Type B pancreatic cell (in vitro differentiated cells): ENCODE measurements at places on chromosomes 3 and 15. TPM values are rescaled to one million over a fixed set of nuclear protein-coding genes. Genes with fewer than 3 reads are reported as not detected.
A peak's percentile ranks its signal among the peaks of the same experiment; 100 is the strongest.

DNA sequence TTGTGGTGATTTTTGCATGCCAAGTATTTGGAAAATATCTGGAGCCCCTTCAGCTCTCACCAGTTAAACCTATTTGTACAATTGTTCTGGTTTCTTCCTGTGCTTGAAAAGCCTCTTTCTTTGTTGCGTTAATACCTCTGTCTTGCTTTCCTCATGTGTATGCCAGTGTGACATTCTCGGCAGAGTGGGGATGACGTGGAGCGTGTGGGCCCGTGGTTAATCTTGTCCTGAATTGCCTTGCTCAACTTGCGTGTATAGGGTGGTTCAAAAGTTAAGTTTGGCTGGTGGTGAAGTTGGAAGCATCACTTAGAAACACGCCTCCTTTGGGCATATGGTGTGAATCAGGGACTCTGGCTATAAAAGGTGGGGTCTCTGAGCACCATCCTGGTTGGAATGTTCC is 67.1 kb downstream of the IGF1R start:
- H3K4me3 ChIP-seq, result no peak overlapping the region
- no peaks in the 10 kb centered on the region for H3K27me3 ChIP-seq
- DNase-seq, result no peak
- H3K27ac ChIP-seq, result peak overlapping the region; percentile 8

Gene IL17RB
- total RNA-seq, result 10.5 and 10.8 TPM in 2 replicates

- no peaks in the 10 kb centered on the region for H3K36me3 ChIP-seq
- no peaks in the 10 kb centered on the region for H3K27me3 ChIP-seq
These were observed 448.2 kb downstream of the EDEM1 start for GRCh38 chr3:5635746-5636145.

Gene HES1
- total RNA-seq, result 100 and 180 TPM in 2 replicates

GRCh38 chr3:119508172-119508845 is 10.0 kb downstream of the TIMMDC1 start:
- H3K4me3 ChIP-seq, result no peak overlapping the region
- H3K27ac ChIP-seq, result no peak overlapping the region
- no peaks in the 10 kb centered on the region for H3K27me3 ChIP-seq
- no peaks in the 10 kb centered on the region for H3K4me1 ChIP-seq

Gene CYP8B1
- not detected in 2 replicates for total RNA-seq

Gene NTRK3
- 2.9 and 16.9 TPM in 2 replicates for total RNA-seq

DNA sequence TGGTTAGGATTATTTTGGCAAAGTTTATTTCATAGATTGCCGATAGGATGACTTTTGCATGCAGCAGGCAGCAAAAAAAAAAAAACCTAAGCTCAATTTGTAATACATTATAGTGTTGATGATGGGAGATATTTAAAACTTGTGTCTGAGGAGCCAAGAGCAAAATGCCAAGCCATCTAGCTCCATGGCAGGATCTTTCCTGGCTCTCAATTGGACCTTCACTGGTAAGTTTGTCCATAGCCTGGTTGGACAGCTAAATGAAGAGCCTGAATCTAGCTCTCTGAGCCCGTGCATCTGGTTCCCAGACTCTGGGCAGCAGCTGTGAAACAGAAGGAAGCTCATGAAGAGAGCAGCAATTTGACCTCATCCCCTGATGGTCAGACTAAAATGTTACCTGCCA is 17.5 kb downstream of the STAC start:
- H3K4me1 ChIP-seq, result no peaks in the 10 kb centered on the region
- H3K36me3 ChIP-seq, result no peaks in the 10 kb centered on the region
- H3K4me3 ChIP-seq, result no peak overlapping the region
- no peak overlapping the region for H3K27ac ChIP-seq
- H3K27me3 ChIP-seq, result peaks cover 2% of the 10 kb centered on the region

- H3K4me1 ChIP-seq, result no peaks in the 10 kb centered on the region
- no peak for DNase-seq
- peaks cover 4% of the 10 kb centered on the region for H3K27me3 ChIP-seq
- no peak overlapping the region for H3K27ac ChIP-seq
- H3K36me3 ChIP-seq, result no peaks in the 10 kb centered on the region
These were observed 1300.1 kb upstream of the ALCAM start for GRCh38 chr3:104066658-104067057.

DNA sequence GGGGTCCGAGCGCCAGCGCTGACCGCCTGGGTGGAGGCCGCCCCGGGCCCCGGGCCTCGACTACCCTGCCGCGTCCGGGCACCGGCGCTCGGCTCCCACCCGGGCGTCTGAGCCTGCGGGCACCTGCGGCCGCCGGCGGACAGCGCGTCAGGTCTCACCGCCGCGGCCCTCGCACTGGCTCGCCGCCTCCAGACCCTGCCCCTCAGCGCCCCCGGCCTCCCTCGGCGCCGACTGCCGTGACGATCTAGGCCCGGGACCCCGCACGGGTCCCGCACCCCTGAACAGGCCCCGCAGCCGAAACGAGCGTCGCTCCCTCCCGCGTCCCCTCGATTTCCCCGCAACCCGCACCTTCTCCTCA is 297 bp downstream of the PRC1 start:
- H3K4me1 ChIP-seq, result peaks cover 22% of the 10 kb centered on the region
- peaks cover 2% of the 10 kb centered on the region for H3K27me3 ChIP-seq
- no peak for DNase-seq
- peaks cover 14% of the 10 kb centered on the region for H3K36me3 ChIP-seq
- H3K4me3 ChIP-seq, result peak overlapping the region; percentile 100

GRCh38 chr15:35690698-35691116 is 144.7 kb upstream of the DPH6 start:
- no peak for DNase-seq
- peak overlapping the region; percentile 3 for H3K27ac ChIP-seq
- H3K4me1 ChIP-seq, result peaks cover 35% of the 10 kb centered on the region

Gene ZBTB20
- 7.6 and 14.4 TPM in 2 replicates for total RNA-seq

- H3K4me1 ChIP-seq, result peaks cover 50% of the 10 kb centered on the region
- H3K36me3 ChIP-seq, result no peaks in the 10 kb centered on the region
- no peaks in the 10 kb centered on the region for H3K27me3 ChIP-seq
- peak overlapping the region; percentile 78 for H3K27ac ChIP-seq
These were observed 3.9 kb upstream of the CSK start for GRCh38 chr15:74777769-74778598.

Gene GOLGA8G
- not detected in 2 replicates for total RNA-seq

Gene REC114
- not detected in 2 replicates for total RNA-seq

DNA sequence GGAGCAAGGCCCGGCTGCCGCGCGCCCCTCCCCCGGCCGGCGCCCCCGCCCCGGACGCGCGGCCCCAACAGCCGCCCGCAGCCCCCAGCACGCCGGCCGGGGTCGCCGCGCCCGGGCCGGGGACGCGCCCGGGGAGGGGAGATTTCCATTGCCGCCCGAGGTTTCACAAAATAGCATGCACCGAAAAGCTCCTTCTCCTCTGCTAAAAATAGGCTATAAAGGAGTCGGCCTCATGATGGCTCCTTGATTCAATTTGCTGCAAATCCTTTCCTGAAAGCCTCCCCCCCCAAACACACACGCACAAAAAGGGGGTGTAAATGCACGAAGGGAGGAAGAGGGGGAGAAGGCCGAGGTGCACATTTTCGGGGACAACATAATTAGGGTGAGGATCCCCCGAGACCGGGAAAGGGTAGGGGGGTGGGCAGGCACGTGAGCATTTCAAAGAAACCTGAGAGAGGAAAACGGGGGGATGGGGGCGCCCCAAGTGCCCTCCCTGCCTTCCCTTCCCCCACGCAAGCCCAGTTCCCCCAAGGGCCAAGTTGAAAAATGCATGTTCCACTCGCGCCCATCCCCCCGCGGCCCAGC is 734 bp downstream of the TBL1XR1 start:
- peaks cover 17% of the 10 kb centered on the region for H3K36me3 ChIP-seq
- H3K4me1 ChIP-seq, result peaks cover 28% of the 10 kb centered on the region
- H3K27ac ChIP-seq, result peak overlapping the region; percentile 94
- H3K27me3 ChIP-seq, result no peaks in the 10 kb centered on the region
- peak; percentile 70 for DNase-seq
- H3K4me3 ChIP-seq, result peak overlapping the region; percentile 99

DNA sequence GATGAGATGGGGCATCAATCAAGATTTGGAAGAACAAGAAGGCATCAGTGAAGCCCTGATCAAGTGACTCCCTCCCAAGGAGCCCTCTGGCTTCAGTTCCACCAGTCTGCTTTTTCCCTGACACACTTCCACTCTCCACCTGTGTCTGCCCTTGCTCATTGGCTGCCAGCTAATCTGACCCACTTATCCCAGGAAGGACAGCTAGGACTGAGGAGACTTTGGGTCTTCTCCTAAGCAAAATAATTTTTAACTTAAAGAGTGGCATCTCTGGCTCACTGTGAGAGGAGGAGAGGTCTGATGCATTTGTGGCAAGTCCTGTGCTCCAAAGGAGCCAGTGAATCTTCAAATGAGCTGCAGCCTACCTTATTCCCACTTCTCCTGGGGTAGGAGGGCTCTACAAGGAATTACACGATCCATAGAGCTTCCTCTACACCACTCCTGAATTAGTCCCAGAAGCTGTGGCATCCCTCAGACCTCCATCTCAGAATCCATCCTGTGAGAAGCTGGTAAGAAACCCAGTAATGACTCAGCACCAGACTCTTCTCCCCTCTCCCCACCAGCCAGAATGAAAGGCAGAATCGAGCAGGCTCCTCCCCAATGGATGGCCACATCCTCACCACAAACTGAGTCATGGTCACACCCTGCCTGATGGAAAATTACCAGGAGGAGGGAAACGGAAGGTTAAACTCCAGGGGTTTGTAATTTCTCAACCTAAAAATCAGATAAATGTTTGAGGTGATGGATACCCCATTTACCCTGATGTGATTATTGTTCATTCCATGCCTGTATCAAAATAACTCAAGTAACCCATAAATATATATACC is 6.3 kb upstream of the PKM start:
- DNase-seq, result no peak
- peaks cover 8% of the 10 kb centered on the region for H3K4me1 ChIP-seq
- no peaks in the 10 kb centered on the region for H3K27me3 ChIP-seq
- peaks cover 9% of the 10 kb centered on the region for H3K36me3 ChIP-seq

Gene CMTM6
- 37.5 and 51.2 TPM in 2 replicates for total RNA-seq

Gene DUOX2
- total RNA-seq, result 3.1 TPM in 2 replicates

DNA sequence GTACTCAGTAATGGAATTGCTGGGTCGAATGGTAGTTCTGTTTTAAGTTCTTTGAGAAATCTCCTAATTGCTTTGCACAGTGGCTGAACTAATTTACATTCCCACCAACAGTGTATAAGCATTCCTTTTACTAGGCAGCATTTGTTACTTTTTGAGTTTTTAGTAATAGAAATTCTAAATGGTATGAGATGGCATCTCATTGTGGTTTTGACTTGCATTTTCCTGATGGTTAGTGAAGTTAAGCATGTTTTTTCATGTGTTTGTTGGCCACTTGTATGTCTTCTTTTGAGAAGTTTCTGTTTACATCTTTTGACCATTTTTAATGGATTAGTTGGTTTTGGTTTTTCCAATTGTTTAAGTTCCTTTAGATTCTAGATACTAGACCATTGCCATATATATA is 28.4 kb downstream of the TP63 start:
- DNase-seq, result no peak
- H3K27ac ChIP-seq, result no peak overlapping the region
- no peaks in the 10 kb centered on the region for H3K36me3 ChIP-seq
- peaks cover 7% of the 10 kb centered on the region for H3K4me1 ChIP-seq
- H3K4me3 ChIP-seq, result no peak overlapping the region

DNA sequence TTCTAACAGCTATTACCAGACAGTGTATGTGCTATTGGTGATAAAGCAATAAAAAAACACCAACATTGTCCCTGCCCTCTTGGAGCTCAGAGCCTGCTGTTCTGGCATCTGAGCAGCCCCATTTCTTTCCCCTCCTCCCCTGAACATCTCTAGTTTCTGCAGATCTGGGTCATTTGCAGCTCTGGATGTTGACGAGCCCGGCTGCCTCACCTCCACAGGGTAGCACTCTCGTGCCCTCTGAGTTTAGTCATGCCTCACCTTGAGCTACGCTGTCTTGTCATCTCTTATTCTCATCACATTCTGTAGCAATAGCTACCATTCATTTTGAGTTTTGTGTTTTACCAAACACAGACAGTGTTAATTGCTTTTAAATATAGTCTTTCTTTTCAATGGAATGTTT is 30.0 kb upstream of the GPR171 start:
- no peak overlapping the region for H3K27ac ChIP-seq
- no peaks in the 10 kb centered on the region for H3K36me3 ChIP-seq
- peaks cover under 1% of the 10 kb centered on the region for H3K27me3 ChIP-seq
- no peak overlapping the region for H3K4me3 ChIP-seq
- H3K4me1 ChIP-seq, result peaks cover 8% of the 10 kb centered on the region

Gene ERICH6
- not detected in 2 replicates for total RNA-seq

Gene NRG4
- total RNA-seq, result 2.4 and 3.6 TPM in 2 replicates

- H3K27me3 ChIP-seq, result no peaks in the 10 kb centered on the region
- H3K36me3 ChIP-seq, result peaks cover 18% of the 10 kb centered on the region
- no peak for DNase-seq
- H3K4me3 ChIP-seq, result no peak overlapping the region
- H3K4me1 ChIP-seq, result peaks cover 7% of the 10 kb centered on the region
These were observed 18.9 kb upstream of the GOLGB1 start for GRCh38 chr3:121768452-121768851.

GRCh38 chr3:16449369-16449768 is 64.1 kb downstream of the RFTN1 start:
- H3K27me3 ChIP-seq, result peaks cover 10% of the 10 kb centered on the region
- H3K4me1 ChIP-seq, result peaks cover 16% of the 10 kb centered on the region
- H3K27ac ChIP-seq, result no peak overlapping the region
- DNase-seq, result no peak
- no peak overlapping the region for H3K4me3 ChIP-seq

- peaks cover 4% of the 10 kb centered on the region for H3K36me3 ChIP-seq
- no peak overlapping the region for H3K27ac ChIP-seq
- H3K4me1 ChIP-seq, result peaks cover 13% of the 10 kb centered on the region
- peak overlapping the region; percentile 53 for H3K4me3 ChIP-seq
- DNase-seq, result no peak
- H3K27me3 ChIP-seq, result peaks cover 13% of the 10 kb centered on the region
These were observed 3.8 kb upstream of the SLCO3A1 start for GRCh38 chr15:91849749-91850161.

DNA sequence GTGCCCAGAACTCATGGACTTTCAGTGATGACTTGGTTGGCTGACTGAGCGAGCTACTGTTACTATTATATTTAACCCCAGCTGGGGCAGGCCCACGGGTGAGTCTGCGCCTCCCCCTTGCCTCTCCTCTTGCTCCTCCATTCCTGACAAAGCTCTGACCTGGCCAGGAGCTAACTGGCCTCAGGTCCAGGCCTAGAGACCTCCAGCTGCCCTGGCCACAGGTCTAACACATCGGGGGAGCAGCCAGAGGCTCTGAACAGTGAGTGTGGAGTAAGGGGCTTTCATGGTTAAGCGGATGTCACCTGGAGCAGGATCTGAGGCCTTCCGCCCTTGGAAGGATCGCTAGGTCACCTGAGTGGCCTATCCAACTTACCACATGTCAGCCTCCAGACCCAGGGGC is 96.3 kb upstream of the HERC1 start:
- no peak overlapping the region for H3K4me3 ChIP-seq
- no peaks in the 10 kb centered on the region for H3K4me1 ChIP-seq
- H3K36me3 ChIP-seq, result no peaks in the 10 kb centered on the region
- H3K27ac ChIP-seq, result no peak overlapping the region
- no peak for DNase-seq
